Glomerular endothelial cell (primary cell): ENCODE measurements at places on chromosomes 6 and 20.

- no peak for DNase-seq
These were observed 969.6 kb downstream of the EYS start for GRCh38 chr6:64737418-64737817.

DNA sequence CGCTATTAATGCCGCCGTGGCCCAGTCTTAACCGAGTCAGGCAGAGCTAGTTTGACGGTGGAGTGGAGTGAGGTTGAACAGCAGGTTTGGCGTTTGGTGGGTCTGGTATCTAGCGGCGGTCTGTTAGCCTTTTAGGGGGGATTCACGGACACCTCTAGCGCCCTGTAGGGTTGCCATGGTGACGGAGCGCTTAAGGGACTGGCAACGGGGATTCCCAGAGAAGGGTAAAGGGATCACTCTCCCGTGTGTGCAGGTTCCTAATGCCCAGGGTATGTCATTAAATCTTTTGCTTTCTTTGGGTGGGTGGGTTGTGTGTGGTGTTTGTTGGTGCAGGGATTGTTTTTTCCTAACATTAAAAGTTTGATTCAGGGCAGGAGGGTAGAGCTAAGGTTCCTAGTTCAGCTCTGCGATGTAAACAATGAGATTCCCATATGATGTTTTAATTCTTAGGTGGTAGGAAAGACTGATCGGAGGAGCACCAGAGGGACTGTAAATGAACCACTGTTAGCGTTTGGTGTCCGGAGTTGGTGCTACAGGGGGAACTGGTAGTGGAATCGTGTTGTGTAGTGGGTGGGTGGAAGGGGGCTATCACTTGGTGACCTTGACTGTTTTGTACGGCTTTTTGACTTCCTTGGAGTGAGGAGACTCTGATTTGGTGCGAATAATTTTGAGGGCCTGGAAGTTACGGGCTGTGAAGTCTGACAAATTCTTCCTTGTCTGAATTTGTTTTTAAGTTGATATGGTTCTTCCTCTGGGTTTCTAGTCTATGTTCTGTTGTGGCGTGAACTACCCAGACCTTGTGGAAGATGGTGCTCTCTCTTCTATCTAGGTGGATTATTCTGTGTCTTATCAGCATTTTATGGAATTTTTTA is 5.0 kb downstream of the BRD2 start:
- DNase-seq, result no peak

DNA sequence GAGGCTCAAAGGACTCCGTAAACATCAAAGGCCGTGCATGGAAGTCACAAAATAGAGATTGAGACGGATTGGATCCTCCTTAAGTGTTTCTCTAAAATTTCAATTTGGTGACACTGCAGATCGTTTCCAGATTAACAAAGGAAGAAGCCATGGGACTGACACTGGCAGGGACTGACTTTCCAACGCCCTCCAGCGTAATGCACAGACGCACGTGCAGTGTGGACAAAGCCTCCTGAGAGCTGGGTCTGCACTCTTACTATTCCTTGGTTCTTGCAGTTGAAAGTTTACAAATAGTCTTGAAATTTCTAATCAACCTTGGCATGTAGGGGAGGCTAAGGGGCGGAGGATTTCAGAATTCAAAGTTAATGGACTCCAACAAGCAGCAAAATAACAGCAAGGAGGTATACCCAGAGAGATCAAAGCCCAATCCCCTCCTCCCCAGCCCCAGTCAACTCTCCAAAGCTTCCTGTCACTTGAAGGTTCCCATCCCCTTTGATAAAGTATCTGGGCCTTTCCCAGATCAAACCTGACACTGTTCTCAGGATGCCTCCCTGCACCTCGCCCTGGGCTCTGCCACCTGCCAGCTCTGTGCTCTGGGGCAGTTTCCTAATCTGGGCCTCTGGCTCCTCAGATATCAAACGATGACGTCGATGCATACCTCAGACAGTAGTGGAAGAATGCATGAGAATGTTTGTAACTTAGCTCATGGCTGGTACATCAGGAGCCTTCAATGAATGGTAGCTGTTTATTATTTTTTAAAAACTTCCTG is 106.5 kb upstream of the TRAF3IP2 start:
- no peak for DNase-seq

GRCh38 chr20:309306-309840 is 12.0 kb downstream of the ZCCHC3 start:
- DNase-seq, result no peak

DNA sequence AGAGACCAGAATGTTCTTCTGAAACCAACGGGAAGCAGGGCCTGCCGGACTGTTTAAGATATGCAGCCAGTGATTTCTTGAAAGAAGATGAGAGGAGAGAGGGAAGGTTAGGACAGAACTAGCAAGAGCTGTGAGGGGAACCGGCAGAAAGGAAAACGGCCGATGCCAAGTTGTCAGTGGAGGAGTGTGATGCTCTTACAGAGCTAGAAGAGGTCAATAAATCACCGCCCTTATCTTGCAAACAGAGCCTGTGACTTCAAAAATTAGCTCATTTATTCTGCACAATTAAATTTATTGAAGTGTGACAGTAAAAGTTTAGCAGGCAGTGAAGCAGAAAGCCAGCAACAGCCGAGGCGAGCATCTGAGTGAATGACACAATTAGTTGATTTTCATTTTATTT is 509.5 kb upstream of the ID4 start:
- no peak for DNase-seq

GRCh38 chr6:114284281-114284680 is 58.5 kb downstream of the HS3ST5 start:
- no peak for DNase-seq

- DNase-seq, result no peak
These were observed 92.1 kb downstream of the ID4 start for GRCh38 chr6:19929312-19929711.

DNA sequence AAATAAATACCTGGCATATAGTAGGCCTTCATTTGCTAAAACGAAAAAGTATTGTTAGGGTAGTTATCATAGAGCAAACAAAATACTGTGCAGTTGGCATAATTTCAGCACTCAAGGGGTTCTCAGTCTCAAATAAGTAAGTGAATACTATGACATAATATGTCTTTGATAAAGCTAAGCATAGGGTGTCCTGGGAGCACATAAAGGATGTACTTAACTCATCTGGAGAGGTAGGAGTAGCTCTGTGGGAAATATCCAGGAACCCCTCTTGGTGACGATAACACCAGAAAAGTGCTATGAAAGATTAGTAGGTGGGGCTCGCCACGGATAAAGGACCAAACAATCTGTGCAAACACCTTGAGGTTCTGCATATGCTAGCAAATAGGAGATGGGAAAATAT is 23.2 kb downstream of the VNN1 start:
- no peak for DNase-seq

- no peak for DNase-seq
These were observed 70.7 kb upstream of the RAB32 start for GRCh38 chr6:146472918-146473317.

DNA sequence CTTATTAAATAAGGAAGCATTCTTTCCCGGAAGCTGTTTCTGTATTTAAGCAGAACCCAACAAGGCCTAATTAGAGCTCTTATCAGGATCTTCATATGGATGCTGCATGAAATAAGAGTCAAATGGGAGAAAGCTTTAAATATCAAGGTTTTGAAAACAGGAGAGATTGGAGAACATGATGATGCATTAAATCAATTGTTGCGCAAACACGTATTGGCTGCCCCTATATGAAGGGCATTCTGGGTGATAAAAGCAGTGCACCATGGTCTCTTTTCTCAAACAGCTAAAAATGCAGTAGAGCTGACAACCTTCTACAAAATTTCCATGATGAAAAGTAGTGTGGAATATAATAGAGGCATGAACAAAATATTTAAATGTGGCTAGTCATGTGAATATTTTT is 98.9 kb downstream of the TBXT start:
- DNase-seq, result no peak
